ENCODE measurements at places on chromosomes 12 and 14. TPM values are rescaled to one million over a fixed set of nuclear protein-coding genes. Genes with fewer than 3 reads are reported as not detected.

DNA sequence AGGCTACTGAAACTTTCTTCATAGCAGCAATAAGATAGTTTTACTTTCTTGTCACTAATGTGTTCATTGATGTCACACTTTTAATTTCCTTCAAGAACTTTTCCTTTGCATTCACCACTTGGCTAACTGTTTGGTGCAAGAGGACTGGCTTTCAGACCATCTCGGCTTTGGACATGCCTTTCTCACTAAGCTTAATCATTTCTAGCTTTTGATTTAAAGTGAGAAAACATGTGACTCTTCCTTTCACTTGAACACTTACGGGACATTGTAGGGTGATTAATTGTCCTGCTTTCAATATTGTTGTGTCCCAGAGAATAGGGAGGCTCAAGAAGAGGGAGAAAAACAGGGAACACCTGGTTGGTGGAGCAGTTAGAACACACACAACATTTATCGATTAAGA lies 41.9 kb downstream of the IFNG start:
- DNase-seq, result no peak

GRCh38 chr12:31279390-31279924 lies 46.5 kb downstream of the SINHCAF start:
- DNase-seq, result no peak

CEBPE gene
- total RNA-seq, result not detected

DNA sequence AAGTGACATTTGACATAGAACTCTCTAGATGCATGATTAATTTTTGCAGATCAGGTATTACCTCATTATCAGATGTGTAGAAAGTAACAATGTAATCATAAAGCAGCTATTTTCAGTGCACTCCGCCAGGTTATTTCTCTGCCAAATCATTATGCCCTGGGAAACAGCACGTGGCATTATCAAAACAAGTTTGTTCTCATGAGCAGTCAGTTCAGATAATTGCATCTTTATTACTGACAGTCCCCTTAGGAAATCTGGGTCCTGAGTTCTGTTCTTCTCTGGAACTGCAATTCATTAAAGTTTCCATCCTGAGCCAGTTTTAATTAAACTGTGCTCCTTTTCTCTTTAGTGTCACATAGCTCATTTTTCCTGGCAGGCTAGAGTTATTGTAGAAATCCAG lies 94.7 kb upstream of the KRR1 start:
- DNase-seq, result no peak

DNA sequence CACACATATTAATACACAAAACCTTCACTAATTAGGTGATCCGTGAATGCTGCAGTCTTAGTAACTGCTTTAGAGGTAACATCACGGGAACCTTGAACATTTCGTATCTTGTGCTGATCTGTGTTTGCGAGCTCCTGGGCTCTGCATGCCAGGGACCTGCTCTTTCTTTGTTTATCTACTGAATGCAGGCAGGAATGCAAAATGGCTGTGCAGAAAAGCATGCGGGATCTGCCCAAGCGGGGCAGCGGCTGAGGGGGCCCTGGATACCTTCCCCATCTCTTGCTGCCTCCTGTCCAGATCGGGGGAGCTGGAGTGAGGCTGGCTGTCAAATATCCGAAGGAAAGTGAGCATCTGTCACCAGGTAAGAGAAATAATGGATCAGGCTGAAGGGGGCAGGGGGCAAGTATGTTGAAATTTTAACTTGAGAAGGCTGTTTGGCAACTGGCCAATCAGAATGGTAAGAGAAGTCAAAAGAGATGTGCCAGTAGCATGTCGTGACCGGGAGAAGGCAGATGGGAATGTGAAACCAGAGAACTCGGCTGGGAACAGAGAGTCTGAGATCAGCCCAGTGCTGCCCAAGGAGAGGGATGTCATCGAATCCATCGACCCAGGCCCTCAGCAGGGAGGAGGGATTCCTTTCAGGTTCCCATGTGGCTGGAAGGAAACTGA lies 191.4 kb downstream of the TTC7B start:
- DNase-seq, result no peak

DNA sequence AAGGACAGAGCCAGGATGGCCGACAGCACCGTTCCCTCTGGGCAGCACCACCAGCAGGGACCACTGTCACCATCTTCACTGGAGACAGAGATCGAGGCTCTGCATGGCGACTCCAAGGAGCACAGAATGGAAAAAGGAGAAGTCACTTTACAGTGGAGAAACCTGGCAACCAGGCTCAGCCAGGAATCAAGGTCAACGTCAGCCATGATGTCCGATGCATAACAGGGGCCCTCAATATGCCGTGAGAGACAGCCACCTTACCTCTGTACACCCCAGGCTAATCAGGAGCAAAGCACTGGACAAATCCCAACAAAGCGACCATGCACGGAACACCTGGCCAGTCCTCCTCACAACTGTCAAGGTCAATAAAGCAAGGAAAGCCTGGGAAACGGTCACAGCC lies 20.6 kb upstream of the SFSWAP start:
- no peak for DNase-seq

DPPA3 gene
- total RNA-seq, result not detected

TMEM179 gene
- 7.4 TPM for total RNA-seq

PMEL gene
- 0.12 TPM for total RNA-seq

KRT8 gene
- 111 TPM for total RNA-seq

DNA sequence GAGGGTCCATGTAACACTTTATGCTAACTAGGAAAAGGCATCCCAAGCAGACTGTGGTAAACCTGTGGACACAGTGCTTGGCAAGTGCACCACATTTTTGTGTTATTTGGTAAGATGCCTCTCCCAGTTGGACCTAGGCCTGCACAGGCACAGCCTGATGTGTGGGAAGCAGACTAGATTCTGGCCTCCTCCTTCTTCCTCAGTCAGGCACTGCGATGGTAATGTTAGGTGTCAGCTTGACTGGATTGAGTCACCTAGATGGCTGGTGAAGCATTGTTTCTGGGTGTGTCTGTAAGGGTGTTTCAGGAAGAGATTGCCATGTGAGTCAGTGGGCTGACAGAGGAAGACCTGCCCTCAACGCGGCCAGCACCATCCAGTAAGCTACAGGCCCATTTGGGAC lies 25.3 kb upstream of the RHOJ start:
- peak; percentile 81 for DNase-seq

DNA sequence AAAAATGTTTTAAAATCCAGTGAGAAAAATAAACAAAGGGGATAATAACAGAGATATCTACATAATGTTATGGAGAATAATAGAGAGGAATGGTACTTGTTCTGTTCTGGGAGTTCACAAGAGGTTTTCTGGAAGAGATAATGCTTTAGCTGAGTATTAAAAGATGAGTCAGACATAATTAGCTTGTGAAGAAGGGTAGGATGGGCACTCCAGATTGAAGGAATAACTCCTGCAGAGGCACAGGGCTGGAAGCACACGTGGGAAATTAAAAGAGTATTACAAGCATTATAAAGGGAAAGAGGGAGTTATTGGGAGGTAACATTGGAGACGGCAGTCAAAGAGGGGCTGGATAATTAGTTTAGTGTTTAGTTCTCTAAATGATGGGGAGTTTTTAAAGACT lies 124.9 kb upstream of the BTG1 start:
- DNase-seq, result no peak

DNA sequence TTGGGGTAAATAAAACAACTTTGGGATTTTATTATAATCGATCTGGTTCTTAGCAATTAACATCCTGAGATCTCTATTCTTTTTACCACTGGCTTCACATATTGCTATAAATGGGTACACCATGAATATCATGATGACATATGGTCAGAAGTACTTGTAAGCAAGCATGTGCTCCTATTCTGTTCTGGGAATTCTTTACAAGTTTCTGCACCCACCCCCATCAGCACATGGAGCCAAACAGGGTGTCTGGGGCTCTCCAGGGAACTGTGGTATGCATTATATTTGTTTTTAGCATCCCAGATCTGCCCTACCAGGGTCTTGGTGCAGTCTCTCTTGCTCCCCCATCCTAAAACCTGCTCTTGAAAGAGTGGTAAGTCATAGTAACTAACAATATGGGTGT lies 31.3 kb downstream of the DMAC2L start:
- DNase-seq, result no peak

- DNase-seq, result no peak
Observed at GRCh38 chr14:89681086-89682018, 264.3 kb upstream of the FOXN3 start.

- DNase-seq, result no peak
Observed at GRCh38 chr14:104346608-104347007, 208.2 kb downstream of the KIF26A start.

DNA sequence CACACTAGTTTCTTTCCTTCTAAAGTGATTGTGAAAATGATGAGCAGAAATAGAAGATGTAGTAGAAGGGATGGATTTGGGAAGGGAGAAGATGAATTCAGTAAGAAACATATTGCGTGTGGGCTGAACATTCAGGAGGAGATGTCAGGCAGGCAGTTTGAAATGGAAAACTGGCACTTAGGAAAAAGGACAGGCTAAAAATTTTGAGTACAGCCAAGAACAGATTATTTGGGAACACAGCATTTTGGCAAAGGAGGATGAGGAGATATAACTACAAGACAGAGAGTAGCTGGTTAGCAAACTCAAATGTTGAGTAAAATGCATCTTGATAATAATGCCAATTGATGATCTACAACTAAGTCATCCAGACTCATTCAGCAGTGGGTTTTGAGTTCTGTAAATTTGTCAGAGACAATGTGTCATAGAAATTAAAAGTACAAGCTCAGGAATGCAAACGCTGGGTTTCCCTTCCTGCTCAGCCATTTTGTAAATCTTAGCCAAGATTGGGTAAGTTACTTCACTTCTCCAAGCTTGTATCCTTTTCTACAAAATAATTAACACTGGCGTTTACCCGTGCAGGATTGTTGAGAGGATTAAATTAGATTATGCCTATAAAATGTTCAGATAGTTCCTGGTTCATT lies 255.0 kb downstream of the NAV3 start:
- no peak for DNase-seq

DNA sequence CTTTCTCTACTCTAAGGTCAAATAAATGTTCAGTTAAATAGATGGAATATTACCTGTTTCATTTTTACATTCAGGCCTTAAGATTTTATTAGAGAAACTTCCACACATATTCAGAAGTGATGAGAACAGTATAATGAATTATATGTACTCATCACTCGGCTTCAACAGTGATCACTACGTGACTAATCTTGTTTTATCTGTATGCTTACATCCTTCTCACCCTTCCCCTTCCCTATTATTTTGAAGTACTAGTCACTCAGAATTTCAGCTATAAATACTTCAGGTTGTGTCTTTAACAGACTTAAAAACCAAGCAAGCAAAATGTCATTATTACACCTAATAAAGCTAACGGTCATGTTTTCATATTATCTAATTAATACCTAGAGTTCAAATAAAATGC lies 34.9 kb downstream of the ETV6 start:
- DNase-seq, result no peak

TUNAR gene
- 0.34 TPM for total RNA-seq

DNA sequence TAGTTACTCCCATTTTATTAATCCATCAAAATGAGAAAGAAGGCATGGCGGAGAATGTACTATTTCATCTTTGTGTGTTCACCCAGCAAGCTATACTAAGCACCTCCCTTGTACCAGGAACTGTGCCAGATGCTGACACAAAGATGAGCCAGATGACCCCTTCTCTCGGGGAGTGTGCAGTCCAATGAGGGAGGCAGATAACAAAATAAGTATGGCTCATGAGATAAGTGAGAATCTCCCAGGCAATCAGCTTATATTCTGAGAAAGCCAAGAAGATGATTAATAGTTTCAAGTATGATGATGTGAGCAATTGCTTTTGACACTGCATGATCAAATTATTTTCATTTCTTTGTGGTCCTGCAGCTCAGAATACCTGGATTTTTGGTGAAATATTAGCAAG lies 1.3 kb upstream of the TMEM233 start:
- DNase-seq, result peak; percentile 55

DNA sequence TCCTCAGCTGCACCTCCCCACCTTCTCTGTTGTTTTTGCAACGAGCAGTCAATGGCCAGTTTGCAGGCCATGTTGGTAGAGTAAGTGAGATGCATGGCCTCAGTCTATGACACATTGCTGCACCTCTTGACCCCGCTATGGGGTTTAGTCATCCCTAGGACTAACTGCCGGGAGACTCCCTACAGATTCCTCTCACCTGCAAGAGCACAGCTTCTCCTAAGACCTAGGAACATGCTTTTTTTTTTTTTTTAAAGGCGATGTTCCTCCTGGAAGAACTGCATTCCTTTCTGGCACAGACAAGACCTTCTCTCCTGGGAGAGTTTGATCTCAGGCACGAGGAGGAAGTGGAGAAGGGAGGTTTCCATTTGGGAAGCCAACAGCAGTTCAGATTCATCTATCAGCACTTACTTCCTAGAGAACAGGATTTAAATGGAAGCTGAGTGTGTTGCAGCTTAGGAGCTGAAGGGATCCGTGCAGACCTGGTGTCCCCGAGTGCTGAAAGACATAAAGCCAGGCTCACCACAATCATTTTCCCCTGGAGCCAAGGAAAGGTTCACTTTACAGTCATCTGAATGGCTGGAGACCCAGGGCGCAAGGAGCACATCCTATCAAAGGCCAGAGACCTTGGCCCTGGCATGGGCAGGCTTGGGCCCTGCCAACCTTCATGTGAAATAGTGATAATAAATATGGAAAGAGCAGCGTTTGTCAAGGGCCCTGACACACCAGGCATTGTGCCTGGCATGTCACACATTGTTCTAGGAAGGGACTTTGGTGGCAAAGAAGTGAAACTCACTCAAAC lies 104.1 kb downstream of the LGMN start:
- DNase-seq, result no peak

GUCY2C gene
- not detected for total RNA-seq

MMP17 gene
- 3.1 TPM for total RNA-seq

GRCh38 chr14:105045710-105046326 lies 19.4 kb downstream of the GPR132 start:
- peak; percentile 90 for DNase-seq

SIX1 gene
- total RNA-seq, result 14.9 TPM

SERPINA12 gene
- not detected for total RNA-seq

PRPH gene
- not detected for total RNA-seq

DNA sequence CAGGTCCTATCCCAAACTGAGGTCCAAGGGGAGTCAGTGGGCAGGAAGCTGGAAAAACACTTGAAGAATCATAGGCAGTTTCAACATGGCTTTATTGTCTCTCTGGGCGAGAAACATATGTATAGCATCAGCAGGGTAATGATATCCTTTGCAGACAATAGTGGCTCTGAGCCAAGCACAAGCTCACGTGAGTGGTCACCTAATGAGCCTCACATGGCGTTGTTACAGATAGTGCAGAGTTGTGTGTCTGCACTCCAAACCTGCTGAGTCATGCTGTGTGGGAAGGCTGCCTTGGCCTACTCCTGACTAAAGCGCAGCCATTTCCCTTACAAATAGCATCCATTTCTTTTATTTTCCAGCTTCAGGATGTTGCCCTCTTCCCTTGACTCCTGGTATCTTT lies 105.2 kb upstream of the SYT1 start:
- peak; percentile 50 for DNase-seq

ABCD2 gene
- total RNA-seq, result 0.11 TPM

- no peak for DNase-seq
Observed at GRCh38 chr12:45713078-45713477, 16.4 kb upstream of the ARID2 start.

TMCC3 gene
- total RNA-seq, result 1.5 TPM

Measured in Daoy (cell line).